T-helper 2 cell treated with Interferon-gamma antibody and Interleukin-4, amounts not matched to agents 5 μg/mL and 100 μg/mL, for 36 hours (primary cell): ENCODE measurements at places on chromosomes 7 and 10.
A peak's percentile ranks its signal among the peaks of the same experiment; 100 is the strongest.

- DNase-seq: no peak
These were observed 53.0 kb downstream of the EZH2 start for GRCh38 chr7:148830897-148831692.

DNA sequence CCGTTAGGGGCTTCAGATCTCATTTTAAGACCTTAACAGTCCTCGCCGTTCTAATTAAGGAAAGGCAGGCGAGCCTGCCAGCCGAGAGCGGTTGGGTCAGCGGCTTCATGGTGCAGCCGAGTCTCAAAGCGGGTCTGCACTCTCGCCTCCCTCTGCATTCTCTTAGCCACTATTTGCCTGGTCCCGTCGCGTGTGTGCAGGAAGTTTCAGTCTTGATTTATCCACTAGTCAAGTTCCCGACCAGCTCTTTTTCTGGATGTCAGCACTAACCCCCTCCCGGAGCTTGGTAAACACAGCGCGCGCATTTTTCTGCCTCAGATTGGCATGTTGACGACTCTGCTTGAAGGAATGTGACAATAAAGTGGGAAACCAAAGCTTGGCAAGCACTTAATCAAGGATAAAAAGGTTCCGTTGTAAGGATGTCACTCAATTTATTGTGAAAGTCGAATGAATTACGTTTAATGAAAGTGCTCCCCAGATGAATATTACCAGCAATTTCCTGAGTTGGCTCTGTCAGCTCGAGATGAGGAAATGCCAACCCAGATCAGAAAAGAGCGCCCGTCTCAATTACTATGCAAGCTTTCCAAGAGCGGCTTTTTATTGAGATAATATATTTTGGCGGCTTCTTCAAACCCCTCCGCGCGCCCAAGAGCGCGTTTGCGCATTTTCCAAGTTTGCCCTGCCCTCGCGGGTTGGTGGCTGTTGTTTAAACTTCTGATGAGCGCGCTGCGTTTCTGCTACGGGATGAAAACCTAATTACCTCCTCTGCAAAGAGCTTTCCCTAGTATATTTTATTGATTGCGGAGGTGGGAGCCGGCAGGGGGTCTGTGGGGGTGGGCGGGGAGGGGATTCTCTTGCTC lies 7.9 kb downstream of the NXPH1 start:
- DNase-seq: no peak

DNA sequence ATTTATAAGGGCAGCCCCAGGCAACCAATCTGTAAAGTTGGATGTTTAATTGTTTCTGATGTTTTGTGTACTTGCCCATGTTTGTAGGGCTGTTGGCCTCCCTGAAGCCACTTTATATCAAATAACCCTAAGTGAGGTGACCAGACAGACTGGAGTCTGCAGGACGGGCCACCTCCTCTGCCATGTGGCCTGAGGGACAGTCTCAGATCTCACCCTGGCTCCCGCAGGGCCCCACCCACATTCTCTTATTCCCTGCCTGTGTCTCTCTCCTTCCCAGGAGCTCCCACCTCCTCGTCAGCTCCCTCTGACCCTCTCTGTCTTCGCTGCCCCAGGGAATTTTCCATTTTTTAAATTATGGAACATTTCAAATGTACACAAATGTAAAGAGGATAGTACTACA lies 9.5 kb upstream of the C10orf71 start:
- no peak for DNase-seq

- no peak for DNase-seq
These were observed 100.0 kb upstream of the TRIM24 start for GRCh38 chr7:138359870-138360559.

DNA sequence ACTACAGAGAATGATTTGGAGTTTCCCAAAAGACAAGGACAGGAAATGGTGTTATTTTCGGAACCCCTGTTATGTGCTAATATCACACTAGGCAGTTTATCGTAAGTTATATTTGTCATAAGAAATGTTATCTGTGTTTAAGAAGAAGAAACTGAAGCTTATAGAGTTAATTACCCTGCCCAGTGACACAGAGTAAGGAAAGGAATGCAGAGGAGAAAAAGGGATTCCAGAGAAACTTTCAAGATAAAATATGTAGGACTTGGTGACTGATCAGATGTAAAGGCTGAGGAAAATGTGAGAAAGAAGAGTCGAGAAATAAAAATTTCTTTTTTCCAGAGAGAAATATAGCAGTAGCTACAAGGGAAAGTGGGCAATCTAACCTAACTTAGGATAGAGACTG lies 63.5 kb upstream of the ZNF746 start:
- DNase-seq: no peak

DNA sequence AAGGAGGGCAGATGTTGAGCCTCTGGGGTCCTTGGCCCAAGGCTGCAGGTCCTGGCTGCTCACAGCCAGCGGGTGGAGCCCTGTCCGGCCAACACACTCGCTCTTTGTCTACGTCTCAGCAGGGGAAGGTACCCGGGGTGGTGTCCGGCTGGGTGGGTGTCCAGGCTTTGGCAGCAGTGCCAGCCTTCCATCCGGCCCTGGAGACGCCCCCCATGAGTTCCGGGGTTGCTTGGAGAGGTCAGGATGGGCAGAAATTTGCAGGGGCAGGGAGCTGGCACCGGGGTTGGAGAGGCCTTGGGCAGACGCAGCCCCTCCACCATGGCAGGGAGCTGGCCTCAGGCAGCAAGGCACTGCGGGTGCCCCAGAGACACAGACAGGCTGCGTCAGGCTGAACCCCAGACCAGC lies 42.2 kb upstream of the ELN start:
- no peak for DNase-seq

- no peak for DNase-seq
These were observed 88.5 kb downstream of the PRLHR start for GRCh38 chr10:118506671-118507590.

DNA sequence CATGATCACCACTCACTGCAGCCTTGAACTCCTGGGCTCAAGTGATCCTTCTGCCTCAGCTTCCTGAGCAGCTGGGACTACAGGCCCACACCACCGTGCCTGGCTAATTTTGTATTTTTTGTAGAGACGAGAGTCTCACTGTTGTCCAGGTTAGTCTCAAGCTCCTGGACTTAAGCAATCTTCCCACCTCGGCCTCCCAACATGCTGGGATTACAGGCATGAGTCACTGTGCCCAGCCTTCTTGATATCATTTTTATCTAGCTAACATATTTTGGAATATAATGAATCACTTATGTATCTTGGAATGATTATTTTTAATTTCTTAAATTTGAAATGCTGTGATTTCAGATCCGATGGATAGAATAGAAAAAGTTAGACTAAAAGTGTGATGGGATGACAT lies 18.4 kb downstream of the ARL4A start:
- DNase-seq: no peak

DNA sequence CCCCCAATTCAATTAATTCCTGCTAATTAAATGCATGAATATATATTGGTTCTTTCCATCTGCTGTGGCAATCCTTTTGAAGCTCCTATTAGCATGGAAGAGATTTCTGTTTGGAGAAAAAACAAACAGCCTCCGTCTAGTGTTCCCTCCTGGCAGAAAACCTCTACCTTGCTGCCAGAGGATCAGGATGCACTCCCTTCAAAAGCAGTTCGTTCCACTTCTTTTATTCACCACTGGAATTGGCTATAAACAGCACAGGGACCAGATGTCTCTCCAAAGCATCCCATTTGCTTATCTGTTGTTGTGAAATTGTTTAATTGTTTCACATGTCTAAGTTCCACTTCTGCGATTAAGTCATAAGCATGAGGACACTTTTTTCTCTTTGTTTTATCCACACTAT lies 77.8 kb upstream of the PTN start:
- DNase-seq: no peak

- no peak for DNase-seq
These were observed 29.1 kb upstream of the FAM107B start for GRCh38 chr10:14803827-14804226.

DNA sequence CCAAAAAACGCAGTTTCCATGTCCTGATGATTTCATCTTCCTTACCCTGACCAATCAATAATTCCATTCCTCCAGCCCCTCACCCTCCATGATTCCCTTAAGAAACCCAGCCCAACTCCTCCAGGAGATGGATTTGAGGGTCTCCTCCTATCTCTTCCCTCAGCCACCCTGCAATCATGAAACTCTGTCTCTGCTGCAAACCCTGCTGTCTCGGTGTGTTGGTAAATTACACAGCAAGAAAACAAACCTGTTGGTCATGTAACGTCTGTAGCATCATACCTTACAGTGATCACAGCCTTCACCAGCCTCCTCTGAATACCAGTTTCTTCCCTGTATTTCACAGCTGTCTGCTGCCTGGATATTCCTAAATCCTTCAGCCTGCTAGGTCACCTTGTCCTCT lies 300.7 kb upstream of the NEBL start:
- DNase-seq: no peak

DNA sequence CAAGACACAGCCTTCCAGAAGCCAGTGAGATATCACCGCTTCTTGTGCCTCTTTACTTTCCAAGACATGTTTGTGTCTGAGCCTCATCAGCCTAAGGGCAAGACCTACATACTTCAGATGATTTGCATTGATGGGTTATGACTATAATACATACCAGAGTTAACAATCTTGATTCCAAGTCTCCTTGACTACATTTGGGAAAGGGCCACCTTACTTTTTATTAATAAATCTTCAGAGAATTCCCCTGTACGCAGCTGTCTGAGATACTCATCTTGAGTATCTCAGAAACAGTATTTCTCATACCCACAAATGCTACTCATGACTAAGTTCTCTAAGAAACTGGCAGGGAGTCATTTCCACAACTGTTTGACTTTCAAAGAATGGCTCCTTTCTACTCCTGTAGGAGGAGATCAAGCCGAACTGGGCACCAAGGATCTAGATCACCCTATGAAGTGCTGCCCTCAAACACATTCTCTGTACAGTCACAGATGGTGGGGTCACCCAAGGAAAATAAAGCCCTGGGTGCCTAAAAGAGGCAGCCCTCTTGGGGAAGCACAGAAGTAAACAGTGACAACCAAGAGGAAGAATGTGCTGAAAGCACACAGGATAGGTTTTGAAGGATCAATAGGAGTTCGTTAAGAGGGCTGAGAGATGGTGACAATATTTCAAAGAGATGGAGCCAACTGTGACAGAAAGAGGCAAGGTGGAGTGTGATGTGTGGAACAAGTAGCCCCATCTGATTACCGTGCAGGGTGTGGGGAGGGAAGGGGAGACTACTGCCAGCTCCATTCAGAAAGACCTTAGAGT lies 138.9 kb downstream of the JAZF1 start:
- peak; percentile 15 for DNase-seq

DNA sequence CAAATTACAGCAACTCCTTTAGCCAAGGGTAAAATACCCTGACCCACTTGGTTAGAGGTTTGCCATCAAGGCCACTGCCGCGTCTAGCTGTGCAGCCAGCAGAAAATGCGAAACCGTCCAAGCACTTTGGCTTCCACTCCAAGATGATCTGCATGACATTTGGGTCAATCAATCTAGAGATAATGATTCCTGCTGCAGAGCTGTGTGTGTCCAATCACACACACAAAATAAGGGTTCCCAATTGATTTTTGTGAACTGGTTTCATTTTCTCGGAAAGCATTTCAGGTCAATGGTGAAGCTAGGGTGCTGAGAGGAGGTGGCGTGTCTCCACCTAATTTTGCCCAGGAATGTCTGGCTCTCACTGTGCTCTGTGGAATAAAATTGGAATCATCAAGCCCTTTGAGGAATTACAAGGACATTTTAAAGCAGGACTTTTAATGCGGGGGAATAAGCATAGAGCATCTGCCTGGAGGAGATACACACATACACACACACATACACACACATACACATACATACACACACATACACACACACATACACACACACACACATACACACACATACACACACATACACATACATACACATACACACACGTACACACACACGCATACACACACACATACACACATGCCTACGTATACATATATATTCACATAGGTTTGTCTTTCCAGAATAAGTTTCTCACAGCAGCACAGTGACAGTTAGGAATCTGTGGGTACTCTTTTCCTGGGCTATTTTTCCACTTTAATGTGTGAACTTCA lies 59.5 kb downstream of the ACADSB start:
- no peak for DNase-seq

DNA sequence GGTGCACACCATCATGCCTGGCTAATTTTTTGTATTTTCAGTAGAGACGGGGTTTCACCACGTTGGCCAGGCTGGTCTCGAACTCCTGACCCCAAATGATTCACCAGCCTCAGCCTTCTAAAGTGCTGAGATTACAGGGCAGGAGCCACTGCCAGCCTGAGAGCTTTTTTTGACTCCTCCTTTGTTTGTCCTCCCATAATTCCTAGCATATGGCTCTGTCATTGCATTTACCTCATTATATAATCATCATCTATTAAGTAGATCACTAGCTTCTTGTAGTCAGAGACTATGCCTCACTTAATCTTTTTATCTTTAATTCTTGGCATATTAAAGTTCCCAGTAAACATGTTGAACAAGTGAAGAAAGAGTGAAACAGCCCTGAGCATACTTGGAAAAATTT lies 82.1 kb downstream of the CPEB3 start:
- DNase-seq: no peak

DNA sequence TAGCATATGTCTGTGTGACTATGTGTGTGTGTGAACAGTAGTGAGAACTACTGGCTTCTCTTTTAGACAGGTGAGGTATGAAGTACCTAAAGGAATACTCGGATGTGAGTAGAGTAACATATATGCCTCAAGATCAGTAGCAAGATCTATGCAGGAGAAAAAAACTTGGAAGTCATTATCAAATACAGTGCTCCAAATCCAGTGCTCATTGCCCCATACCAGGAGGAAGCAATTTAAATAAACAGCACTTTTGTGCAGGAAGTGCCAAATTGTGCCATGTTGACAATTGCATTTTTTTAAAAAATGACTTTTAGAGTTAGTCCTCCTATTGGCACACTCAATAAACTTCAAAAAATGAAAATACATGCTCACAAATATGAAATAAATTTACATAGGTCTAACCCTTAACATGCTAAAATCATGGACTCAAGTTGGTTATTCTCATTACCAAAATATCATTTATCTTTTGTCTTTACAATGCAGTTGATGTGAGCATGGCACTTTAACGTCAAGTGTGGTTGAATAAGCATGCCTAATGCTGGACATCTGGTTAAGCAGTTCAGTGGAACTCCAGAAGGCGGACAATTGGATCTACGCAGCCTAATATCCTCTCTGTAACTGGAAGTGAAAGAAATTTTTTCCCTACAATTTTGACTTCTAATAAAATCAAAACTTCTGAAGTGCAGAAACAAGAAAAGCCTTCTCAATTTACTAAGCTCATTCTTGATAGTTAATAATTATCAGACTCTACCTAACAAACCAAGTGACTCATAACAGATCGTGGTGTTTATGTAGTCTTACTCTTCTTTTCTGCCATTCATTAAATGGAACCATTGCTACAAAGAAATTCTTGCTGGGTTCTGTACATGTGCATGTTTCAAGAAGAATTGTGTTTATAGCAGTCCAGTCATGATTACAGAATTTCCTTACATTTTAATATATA lies 195.2 kb downstream of the MDFIC start:
- no peak for DNase-seq

GRCh38 chr7:91267171-91267955 lies 3.1 kb downstream of the FZD1 start:
- DNase-seq: no peak

- no peak for DNase-seq
These were observed 143.7 kb downstream of the TAX1BP1 start for GRCh38 chr7:27883696-27884095.

GRCh38 chr7:141754939-141755338 lies 9.0 kb upstream of the TAS2R3 start:
- no peak for DNase-seq

GRCh38 chr7:137949416-137950262 lies 52.2 kb downstream of the CREB3L2 start:
- no peak for DNase-seq
